Panc1 (cell line): ENCODE measurements at places on chromosomes 5 and 9.

GRCh38 chr9:86624630-86625029 lies 270.4 kb upstream of the TUT7 start:
- DNase-seq, result no peak

- no peak for DNase-seq
Measured at GRCh38 chr9:131708226-131709002, 31.5 kb downstream of the RAPGEF1 start.

DNA sequence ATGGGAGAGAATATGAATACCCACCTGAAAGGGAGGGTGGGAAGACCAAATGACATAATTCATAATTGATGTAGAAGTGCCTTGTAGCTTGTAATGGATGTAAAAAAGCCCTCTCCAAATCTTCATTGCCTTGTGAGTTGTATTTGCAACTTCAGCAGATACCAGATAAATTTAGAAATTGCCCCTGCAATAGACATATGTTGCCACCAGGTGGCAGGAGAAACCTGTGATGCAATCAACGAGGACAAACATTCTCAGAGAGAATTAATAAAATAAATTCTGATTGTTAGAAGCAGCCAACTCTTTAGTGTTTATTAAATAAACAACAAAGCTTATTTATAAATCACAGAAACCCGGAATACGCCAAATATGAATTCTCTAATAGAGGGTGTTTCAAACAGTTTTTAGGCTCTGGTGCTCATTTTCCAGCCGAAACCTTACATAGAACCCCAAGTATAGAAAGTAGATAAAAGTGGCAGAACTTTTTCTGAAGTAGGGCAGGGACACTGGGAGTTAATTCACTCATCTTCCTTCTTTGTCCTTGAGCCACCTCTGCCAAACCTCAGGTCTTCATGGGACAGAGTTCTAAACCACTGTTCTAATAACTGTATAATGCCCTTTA lies 147.8 kb downstream of the TMEM38B start:
- no peak for DNase-seq

DNA sequence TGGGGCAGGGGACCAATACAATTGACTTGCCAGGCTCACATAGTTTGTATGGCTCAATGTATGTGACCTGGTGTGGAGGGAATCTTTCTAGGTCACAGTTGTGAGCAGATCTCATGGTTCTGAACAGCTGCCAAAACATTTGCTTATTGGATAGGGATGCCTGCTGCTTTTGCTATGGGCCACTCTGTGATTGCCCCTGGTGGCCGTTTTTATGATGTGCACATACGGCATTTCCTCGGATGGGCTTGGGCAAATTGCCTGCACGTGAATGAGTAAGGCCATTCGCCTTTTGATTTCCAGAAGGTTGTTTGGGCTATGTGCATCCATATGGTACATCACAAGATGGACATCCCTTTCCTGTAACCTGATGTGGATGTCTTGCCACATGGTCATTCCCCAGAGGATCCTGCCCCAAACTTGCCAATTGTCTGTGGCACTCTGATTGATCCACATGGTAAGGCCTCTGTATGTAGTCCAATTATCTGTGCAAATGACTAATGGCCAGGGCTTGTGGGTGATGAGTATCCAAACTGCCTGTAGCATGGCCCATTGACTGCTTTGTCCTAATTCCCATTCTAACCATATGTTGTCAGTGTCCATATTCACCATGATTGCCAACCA lies 10.7 kb upstream of the SLC22A4 start:
- no peak for DNase-seq

DNA sequence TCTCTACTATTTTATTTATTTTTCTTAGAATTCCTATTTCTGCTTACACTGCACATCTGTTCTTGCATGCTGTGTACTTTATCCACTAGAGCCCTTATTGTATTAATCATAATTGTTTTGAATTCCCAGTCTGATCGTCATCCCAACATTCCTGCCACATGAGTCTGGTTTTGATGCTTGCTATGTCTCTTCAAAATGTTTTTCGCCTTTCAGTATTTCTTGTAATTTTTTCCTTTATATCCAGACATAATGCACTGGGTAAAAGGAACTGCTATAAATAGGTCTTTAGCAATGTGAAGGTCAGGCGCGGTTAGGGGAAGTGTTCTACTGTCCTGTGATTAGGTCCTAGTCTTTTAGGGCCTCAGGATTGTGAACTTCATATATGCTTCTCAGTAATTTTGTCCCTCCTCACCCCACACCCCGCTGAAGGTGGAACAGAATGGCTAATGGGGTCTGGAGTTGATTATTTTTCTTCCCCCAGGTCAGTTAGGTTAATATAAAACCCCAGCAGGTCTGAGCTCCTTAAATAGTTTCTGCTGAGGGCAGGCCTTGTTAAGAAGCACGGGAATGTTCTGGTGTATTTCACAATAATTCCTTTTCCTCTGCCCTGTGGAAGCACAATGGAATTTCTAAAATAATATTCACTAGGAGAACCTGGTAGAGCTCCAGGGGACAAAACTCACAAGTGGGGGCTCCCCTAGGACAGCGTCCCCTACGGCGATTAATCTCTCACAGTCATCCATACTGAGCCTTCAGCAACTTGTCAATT lies 146.6 kb upstream of the TUT7 start:
- no peak for DNase-seq
